ENCODE measurements at places on chromosomes 4 and X. TPM values are rescaled to one million over a fixed set of nuclear protein-coding genes. Genes with fewer than 3 reads are reported as not detected.

Gene ANKRD37
- 47.6 TPM for total RNA-seq

Gene PAGE2
- not detected for total RNA-seq

Gene FOXR2
- 0.07 TPM for total RNA-seq

Gene KCND1
- total RNA-seq: 0.91 TPM

Gene GABRG1
- not detected for total RNA-seq

Gene RRH
- not detected for total RNA-seq

Gene FREM3
- total RNA-seq: not detected

Gene IBSP
- not detected for total RNA-seq

Gene BGN
- not detected for total RNA-seq

Gene CABS1
- total RNA-seq: not detected

- peak; percentile 60 for DNase-seq
Measured at GRCh38 chr4:23614284-23614892, 275.5 kb downstream of the PPARGC1A start.

GRCh38 chrX:53544936-53545335, 110.8 kb upstream of the HSD17B10 start:
- no peak for DNase-seq

- no peak for DNase-seq
Measured at GRCh38 chr4:95439896-95440295, 108.9 kb downstream of the UNC5C start.

GRCh38 chrX:49930039-49930438, 7.6 kb downstream of the CLCN5 start:
- DNase-seq: no peak

DNA sequence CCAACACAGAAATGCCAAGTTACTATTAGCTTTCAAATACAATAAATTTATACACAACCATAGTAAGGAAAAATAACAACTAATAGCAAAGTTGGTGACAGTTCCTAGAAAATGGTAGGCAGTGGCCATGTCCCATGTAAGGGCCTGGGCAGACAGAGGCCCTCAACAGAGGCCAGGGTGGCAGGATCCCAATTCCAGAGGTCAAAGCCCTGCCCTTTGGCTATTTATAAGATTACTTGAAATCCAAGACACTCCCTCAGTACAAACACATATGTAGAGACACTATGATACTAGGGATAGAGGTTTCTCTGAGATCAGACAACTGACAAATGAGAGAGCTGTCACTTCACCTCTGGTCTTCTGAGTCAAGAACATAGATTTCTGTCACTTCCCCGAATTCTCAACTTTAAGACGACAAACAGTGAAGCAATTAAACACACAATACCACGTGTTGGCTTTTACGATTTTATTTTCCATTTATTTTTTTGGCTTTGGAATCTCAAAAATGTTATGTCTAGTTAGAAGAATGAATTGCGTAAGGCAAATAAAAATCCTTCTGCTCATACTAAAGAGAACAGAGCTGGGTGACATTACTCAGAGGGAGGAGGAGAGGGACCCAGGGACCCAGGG, 16.3 kb upstream of the MAOB start:
- no peak for DNase-seq

DNA sequence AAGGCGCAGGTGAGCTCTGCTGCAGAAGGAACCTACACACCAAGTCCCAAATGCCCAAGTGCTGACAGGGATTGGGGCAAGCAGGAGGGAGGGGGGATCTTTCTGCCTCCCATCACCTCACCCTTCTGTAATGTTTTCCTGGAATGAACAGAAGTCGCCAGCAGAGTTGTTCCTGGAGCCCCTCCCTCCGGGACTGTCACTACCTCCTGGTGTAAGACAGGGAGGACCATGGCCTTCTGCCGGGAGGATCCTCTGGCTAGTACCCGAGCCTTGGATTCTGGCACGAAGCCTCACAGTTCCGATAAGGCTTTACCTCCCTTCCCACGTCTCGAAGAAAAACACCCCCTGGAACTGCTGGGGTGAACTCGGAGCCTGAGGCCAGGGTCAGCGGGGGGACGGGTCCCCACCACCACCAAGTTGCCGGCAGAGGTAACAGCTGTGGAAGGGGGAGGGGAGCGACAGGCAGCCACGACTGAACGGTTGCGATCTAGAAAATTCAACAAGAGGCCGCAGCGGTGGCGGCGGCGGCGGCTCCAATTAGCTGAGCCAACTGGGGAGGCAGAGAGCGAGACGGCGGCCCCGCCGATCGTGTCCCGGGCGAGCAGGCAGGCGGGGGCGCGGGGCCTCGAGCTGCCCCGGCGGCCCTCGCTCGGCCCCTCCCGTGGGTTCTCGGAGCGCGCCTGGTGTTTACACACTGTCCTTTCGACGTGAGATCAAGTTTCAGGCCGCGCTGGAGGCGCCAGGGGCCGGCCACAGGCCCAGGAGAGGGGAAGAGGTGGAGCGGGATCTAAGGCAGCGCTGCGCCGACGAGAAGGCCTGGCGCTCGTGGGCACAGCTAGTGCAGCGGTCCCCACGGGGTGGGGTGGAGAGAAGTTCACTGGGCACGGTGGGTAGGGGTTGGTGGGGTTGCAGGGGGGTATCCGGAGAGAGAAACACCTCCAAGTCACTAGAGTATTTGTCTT, 53.7 kb upstream of the BCOR start:
- no peak for DNase-seq

GRCh38 chr4:126532527-126532926, 1100.2 kb upstream of the INTU start:
- DNase-seq: no peak

GRCh38 chr4:52751487-52751911, 274 bp upstream of the ERVMER34-1 start:
- DNase-seq: no peak

- no peak for DNase-seq
Measured at GRCh38 chr4:83489711-83490326, 4.9 kb upstream of the ABRAXAS1 start.

DNA sequence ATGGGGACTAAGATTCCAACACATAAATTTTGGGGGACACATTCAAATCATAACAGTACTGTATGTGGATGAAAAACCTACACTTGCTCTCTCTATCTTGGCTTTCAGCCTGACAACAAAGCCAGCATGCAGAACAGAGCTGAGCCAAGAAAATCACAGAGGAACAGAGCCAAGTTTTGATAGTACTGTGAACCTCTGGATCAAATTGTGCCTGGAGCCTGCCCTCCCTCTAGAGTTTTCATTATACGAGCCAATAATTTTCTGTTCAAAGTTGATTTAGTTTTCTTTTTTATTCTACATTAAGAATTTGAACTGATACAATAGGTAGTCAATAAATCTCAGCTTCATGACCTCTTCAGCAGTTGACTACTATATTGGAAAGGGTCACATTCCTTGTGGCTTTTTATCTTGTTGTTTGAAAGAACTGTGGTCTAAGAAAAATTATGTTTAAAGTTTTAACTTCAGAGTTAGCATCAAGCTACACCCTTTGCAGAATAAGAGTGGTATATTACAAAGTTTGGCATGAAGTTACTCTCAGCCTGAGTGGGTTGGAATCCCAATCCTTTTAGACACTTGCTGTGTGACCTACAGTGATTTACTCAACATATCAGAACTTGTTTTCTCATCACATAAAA, 31.1 kb downstream of the GRID2 start:
- peak; percentile 27 for DNase-seq

DNA sequence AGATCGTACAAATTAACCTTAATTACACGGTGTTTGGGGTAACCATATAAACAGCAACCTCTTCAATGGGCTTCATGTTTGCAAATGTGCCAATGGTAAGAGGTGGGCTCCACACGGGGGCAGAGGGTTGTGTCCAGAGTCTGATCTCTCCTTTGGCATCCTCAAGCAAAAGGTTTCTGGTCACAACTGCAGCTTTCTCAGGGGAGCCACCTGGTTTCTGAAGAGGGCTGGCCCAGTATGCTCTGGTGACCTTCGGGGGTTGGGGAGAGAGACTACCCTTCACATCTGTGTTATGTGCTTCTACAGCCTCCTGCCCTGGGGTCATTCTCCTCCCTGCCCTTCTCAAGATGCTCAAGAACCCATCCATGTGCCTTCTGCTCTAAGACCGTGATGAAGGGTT, 259.6 kb downstream of the CRLF2 start:
- DNase-seq: no peak

DNA sequence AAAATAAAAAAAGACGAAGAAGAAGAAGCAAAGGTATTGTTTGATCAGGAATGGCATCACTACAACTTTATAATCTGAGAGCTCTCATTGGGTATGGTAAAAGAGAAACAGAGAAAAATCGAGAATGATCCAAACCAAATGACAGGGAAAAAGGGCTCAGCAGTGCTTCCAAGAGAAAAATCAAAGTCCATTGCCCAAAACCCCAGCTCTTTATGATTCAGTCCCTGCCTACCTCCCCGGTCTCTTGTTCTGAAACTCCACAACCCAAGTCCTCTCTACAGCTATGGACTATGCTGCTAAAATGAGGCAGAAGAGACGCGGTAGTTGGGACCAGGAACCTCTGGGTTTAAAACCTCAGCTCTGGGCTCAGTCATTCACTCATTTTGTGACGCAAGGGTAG, 341.1 kb upstream of the PPARGC1A start:
- DNase-seq: no peak

DNA sequence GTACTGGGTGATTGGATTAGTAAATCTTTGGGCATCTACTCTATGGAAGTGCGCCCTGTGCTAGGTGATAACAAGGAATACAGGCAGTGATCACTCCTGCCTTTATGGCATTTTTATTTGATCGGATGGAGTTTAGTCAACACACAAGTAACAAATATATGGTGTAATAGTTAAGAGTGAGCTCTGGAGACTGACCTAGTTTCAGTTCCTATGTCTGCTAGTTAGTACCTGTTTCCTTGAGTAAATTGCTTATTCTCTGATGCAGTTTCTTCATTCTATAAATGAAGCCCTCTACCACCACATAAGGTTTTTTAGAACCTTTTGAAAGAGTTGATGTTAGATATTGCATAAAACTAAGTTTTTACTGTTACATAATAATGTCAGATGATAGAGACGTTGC, 134.6 kb downstream of the KDM6A start:
- no peak for DNase-seq

DNA sequence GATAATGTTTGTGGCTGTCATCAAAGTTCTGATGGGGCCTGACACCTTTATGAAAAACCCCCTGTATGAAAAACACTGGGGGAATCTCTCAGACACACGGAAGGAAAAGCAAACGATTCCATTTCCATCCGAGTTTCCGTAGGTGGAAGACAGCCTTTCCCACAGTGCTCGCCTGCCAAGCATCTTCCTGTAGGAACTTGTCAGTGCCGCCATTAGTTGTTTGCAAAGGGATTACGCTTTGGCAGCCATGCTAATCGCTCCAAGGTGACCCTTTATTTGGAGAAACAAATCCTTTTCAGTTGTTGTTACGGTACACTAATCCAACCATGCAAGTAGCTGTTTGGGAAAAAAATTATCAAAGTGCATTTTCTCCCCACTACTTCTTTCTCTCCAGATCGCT, 44.4 kb upstream of the STOX2 start:
- DNase-seq: no peak

GRCh38 chrX:124209792-124210576, 122.5 kb upstream of the TEX13D start:
- DNase-seq: no peak

DNA sequence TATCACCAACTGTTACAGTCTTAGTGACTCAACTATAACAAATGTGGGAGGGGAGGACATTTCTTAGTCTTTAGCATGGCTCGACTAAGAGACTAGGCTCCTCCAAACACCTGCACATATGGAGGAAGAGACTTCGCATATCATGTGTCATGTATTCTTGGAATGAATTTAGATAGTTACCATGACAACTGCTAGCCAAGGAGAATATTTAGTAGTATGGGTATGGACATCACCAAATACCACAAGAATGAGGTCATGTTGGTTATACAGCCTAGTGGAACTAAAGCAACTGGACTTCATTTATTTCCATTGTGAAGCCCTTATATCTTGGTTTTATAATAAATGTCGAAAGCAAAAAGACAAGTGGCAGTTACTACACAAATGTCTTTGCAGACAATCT, 512.3 kb downstream of the CFAP47 start:
- peak; percentile 90 for DNase-seq

- DNase-seq: no peak
Measured at GRCh38 chr4:152021788-152022438, 261.1 kb upstream of the GATB start.

DNA sequence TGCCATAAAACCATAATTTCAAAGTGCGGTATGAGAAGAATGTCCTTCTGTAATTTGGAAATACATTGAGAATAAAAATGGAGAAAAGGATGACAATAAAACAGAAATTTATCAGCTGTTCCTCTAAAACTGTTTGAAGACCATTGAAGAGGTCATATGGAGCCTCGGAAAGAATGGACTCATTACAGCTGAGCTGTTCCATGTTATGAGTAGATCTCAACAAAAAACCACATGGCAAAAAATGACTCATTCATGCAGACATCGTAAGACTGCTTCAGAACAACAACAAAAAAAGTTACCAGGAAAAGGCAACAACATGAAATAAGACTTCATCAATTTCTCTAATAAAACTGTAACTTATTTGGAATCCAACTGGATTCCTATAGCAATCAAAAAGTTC, 39.7 kb downstream of the AKAP4 start:
- DNase-seq: peak; percentile 10

DNA sequence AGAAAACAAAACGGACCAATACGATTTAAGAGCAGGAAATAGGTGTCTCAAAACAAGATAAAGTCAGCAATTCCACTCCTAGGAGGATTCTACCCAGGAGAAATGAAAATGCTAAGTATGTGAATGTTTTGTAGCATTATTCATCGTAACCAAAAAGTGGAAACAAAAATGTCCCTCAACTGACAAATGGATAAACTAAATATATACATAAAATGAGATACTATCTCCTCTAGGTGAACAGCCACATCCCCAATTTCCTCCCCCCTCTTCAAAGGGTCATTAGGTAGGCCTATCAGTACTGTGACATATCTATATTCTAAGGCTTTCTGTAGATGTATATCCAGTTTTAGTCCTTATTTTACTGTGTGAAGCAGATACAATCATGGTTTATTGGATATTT, 18.0 kb downstream of the DDX3X start:
- no peak for DNase-seq

DNA sequence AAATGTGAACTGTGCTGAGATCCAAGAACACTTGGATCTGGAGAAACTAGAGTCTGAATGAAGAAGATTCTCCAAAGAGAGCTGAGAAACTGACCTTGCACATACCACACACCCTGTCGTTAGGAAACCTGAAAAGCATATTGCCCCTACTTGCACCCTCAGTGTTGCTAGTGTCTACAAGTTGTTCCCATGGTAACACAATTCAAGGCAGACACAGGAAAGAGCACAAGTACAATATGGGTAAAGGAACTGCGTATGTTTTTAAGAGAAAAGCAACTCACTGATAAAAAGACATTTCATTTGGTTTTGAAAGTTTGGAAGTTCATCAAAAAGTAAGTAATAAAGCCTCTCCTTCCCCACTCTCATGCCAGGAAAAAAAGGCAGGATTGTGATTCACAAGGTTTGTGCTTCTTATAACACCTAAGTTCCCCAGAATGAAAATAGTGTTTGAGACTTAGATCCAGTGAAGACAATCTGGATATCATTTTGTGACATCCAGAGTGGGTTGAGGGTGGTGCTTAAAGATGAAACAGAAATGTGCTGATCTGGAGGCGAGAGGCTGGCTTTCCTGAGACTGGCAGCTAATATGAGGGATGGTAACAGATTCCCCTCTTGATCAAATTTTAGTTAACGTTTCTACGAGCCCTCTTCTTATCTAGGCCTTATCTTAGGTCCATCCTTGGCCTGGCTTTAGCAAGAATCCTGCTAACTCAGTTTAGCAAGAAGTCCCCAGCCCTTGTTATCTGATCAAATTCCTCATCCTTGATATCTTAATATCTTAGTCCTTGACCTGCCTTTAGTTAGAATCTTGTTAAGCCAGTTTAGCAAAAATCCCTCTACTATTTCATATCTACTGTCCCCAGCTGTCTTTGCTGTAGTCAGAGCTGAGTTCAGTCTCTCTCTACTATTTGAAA, 42.3 kb downstream of the NIPAL1 start:
- no peak for DNase-seq
